ENCODE measurements at places on chromosomes 11 and 22.
A peak's percentile ranks its signal among the peaks of the same experiment; 100 is the strongest.

- no peak for DNase-seq
Measured at GRCh38 chr22:21933910-21934309, 18.7 kb downstream of the PPM1F start.

DNA sequence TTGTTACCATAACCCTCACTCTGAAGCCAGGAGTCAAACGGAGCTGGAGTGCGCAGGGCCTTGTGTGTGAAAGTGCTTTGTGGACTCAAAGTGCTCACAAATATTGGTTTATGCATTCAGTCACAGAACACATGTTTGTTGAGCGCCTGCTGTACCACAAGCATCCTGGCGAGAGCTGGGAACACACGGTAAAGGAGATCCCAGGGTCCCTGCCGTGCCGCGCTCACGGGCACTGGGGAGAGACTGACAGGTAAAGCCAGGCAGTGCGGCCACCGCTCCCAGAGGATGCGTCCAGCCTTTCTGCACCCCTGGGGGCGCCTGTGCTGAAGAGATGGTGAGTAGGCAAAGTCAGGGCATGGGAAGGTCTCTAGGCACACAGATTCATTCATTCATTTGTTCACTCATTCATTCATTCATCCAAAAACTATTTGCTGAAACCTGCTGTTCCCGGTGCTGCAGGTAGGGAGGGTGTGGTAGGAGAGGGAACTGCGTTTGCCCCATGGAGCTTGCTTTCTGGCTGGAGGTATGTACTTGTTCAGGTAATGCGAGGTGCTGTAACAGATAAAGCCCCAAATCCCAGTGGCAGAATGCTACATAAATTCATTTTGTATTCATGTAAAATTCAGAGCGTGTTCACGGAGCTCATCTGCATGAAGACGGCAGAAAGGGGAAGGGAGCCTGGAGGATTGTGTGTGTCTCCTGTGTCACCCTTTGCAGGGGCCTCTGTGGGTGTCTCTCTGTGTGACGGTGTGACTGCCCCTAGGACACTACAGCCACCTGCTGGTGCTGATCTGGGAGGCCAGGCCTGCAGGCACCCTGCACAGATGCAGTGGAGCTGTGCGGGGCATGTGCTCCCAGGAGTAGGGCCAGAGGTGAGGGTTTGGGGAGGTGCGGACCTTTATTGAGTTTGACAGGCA, 167.0 kb upstream of the B3GAT1 start:
- no peak for DNase-seq

GRCh38 chr22:50469377-50470305, 5.2 kb downstream of the SBF1 start:
- DNase-seq, result peak; percentile 99

GRCh38 chr11:10318527-10318802, 13.6 kb downstream of the ADM start:
- no peak for DNase-seq

DNA sequence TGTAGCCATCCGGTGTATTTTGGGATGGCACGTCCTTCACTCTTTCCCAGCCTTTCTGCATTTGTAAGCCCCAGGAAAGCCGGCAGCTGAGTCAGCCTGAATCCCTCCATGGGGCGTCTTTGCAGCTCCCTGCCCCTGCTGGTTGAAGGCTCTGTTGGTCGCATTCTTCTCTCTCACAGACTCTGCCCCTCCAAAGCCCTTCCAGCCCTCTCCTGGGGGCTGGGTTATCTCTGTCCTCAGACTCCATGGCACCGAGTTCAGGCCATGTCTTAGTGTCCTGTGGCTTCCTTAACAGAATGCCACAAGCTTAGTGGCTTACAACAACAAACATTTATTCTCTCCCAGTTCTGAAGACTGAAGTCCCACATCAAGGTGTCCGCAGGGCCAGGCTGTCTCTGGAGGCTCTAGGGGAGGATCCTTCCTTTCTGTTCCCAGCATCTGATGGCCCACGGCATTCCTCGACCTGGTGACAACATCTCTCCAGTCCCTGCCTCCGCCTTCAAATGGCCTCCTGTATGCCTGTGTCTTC, 62.2 kb downstream of the BCR start:
- no peak for DNase-seq

- no peak for DNase-seq
Measured at GRCh38 chr22:36136475-36136874, 24.1 kb downstream of the APOL3 start.

- no peak for DNase-seq
Measured at GRCh38 chr11:60130496-60130895, 42.0 kb downstream of the MS4A2 start.

All from CD4-positive, alpha-beta memory T cell (primary cell).